GM12865 (cell line): ENCODE measurements at places on chromosomes 1 and 21.

DNA sequence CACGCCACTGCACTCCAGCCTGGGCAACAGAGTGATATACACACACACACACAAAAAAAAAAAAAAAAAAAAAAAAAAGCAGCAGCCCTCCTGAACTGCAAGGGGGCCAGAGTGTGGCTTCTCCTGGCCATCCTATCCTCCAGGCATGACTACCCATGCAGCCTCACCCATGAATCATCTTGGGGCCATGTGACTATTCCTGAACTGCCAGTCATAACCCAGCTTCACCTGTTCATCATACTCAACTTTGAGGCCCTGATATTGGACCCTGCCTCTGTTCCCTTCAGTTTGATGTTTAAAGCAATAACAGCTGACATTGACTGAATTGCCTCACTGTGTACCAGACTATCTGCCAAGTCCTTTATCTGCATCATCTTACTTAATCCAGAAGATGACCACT lies 2.8 kb upstream of the HPCAL4 start:
- no peak for DNase-seq

GRCh38 chr1:54159733-54160316 lies 7.0 kb upstream of the CDCP2 start:
- DNase-seq, result no peak

- no peak for DNase-seq
Observed at GRCh38 chr1:235806123-235806522, 60.6 kb downstream of the LYST start.

- DNase-seq, result no peak
Observed at GRCh38 chr21:16533692-16534407, 804.1 kb downstream of the USP25 start.

GRCh38 chr1:55388960-55389359 lies 173.8 kb upstream of the USP24 start:
- DNase-seq, result no peak

DNA sequence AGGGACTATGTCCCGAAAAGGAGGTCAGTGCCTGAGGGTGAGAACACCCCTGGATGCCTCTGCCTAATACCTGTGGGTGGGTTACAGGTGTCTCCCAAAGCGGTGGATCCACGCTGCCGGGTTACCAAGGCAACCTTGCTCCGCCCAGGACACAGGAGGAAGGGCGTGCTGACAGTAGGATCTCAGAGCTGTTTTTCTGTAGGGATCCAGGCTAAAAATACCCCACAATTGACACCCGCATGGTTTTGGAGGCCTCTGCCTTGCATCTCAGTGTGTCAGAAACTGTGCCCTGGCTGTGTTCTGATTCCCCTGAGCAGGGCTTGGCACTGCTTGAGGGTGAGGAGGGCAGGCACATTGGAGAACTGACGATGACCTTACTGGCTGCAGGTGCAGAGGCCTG lies 118.0 kb downstream of the IER5 start:
- no peak for DNase-seq

- peak; percentile 78 for DNase-seq
Observed at GRCh38 chr1:235160383-235160956, 580 bp downstream of the RBM34 start.

GRCh38 chr1:87202922-87203655 lies 125.6 kb upstream of the LMO4 start:
- peak; percentile 77 for DNase-seq

DNA sequence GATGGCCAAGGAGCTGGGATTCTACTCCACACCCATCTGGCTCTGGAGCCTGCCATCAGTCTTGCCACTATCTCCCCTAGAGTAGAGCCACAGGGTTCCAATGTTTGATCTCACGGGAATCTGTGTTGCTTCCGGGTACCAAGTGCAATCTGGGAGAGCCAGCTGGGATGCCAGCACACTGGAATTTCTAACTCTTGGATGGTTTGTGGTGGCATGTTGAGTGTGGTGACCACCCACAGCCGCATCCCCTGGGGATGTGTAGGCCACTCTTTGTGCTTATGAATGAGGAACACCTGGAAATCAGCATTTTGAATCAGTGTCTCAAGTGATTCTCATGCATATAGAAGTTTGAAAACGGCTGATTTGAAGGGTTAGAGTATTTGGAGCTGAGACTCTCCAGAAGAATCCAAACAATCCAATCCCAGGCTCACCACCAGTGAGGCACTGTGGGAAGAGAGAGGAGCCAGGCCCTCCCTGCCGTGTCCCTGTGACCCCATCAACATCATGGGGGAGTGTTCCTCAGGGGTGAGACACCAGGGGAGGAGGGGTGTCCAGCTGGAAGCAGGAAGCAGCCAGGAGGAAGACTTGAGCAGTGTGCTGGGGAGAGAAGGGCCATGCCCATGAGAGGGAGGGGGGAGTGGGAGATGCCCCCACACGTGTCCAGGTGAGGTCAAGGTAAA lies 13.4 kb downstream of the FBLIM1 start:
- DNase-seq, result no peak

DNA sequence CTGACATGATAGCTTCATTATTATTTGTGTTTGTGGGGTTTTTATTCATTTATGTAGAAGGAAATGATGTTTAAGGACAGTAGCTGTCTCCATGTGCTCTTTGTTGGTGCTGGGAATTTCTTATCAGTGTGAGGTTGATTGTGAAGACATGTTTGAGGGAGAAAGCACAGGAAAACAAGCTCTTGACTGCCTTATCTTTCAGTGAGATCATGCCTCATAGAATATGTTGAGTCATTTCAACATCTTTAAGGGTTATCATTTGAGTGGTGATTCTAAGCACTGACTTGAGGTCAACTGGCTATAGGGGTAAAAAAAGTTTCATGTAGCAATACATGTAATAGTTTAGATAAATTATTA lies 405.1 kb upstream of the ADAMTS5 start:
- DNase-seq, result no peak

DNA sequence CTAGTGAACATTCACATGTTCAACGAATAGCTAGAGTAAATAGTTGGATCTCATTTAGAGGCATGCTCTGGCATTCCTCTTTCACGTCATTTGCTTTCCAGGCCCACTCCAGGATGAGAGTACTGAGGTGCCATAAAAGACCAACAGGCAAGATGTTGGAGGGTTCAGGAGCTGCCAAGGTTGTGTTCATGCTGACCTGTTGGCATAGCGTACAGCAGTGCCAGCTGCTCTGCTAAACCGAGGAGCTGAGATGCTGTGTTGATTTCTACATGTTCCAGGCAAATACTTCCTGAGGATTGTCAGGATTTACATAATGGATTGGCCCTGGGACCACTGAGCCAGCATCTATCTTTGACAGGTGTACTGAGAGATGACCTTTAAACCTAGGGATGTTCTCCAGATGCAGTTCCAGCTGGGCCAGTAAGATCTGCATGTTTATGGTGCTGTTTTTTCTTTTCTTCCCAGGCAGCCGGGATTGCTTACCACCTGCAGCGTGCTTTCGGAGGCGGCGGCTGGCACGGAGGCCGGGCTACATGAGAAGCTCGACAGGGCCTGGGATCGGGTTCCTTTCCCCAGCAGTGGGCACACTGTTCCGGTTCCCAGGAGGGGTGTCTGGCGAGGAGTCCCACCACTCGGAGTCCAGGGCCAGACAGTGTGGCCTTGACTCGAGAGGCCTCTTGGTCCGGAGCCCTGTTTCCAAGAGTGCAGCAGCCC lies 66.9 kb downstream of the DISC1 start:
- no peak for DNase-seq

- no peak for DNase-seq
Observed at GRCh38 chr1:246537441-246537840, 28.6 kb downstream of the TFB2M start.

DNA sequence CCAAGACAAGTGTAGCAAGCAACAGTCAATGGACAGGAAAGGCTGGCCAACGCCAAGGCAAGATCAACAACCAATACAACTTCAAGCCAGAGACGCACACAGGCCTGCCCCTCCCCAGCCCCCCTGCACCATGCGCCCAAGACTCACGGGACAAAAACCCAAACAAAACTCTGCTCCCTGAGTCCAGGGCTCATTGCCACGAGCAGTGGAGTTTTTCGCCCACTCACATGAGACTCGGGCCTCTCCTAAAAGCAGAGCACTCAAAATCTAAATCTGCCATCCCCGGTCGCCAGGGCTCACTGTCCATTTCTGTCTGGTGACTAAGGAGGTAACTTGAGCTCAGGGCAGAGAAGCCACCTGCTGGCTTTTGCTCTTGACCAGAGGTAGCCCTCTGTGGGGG lies 174.8 kb downstream of the CLIC6 start:
- DNase-seq, result no peak

- DNase-seq, result no peak
Observed at GRCh38 chr1:192588546-192588945, 13.0 kb downstream of the RGS1 start.

GRCh38 chr1:228058949-228059633 lies 23.4 kb upstream of the ARF1 start:
- DNase-seq, result no peak

DNA sequence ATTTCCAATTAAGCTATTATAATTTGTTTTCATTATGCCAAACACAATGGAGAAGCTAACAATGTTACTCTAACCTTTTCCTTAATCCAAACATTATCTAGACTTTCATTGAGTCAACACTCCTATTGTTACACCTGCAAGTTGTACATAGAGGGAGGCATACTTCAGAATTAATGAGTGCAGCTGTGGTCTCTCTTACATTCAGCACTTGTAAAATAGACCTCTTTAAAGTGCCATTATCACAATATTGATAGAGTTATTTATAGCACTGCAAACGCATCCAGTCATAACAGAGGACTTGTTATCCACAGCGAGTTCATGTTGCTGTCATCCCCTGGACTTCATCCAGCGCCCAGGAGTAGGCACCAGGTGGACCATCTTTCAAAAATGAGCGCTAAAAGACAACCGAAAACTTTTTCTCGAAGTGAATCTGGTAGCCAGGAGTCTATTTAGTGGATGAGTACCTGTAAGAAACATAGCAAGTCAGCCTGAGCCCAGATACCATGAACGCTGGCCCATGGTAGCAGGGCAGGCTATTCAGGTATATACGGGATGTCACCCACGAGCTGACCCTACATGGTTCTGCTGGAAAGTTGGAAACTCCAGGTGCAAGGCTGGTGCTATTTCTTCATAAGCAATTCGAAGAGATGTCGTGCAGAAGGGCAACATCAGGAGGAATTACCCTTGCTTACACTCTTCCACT lies 70.6 kb upstream of the NFIA start:
- no peak for DNase-seq

GRCh38 chr1:185555743-185556142 lies 178.4 kb upstream of the HMCN1 start:
- DNase-seq, result no peak

DNA sequence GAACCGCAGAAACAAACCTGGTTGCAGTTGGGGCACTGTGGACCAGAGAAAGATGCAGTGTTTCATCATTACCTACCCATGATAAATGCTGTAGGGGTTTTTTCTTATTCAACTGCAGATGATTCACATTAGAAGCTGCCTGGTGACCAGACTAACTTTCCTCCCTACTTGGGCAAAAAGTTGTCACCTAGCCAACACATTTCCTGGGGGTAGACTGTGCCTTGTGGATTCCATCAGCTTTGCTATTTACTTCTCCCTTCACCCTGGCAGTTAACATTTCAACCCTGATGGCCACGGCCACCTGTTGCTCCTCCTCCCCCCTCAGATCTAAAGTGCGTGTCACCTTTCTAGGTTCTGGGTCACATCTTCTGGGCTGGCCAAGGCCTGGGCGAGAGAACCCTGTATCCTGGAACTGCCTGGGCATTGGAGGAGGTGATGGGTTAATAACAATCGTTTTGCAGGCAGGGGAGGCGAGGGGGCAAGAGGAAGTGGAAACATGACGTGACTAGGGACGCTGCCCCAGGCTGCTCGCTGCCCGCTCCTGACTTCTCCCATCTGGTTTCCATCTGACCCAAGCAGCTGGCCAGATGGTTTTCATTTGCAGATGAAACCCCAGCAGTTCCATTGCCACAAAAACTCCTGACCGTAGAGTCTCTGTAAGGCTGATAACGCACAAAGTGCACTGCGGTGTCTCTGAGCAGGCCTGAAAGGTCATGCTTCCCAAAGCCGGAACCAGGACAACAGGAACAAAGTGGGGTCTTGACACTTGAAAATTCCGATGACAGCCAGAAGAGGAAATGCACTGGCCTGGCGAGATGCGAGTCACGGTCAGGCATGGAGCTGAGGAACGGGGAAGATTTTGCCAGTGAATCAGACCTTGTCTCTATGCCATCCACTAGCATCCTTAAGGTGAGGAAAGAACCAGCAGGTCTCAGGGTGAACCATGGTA lies 36.6 kb downstream of the CAPZB start:
- DNase-seq, result peak; percentile 44

DNA sequence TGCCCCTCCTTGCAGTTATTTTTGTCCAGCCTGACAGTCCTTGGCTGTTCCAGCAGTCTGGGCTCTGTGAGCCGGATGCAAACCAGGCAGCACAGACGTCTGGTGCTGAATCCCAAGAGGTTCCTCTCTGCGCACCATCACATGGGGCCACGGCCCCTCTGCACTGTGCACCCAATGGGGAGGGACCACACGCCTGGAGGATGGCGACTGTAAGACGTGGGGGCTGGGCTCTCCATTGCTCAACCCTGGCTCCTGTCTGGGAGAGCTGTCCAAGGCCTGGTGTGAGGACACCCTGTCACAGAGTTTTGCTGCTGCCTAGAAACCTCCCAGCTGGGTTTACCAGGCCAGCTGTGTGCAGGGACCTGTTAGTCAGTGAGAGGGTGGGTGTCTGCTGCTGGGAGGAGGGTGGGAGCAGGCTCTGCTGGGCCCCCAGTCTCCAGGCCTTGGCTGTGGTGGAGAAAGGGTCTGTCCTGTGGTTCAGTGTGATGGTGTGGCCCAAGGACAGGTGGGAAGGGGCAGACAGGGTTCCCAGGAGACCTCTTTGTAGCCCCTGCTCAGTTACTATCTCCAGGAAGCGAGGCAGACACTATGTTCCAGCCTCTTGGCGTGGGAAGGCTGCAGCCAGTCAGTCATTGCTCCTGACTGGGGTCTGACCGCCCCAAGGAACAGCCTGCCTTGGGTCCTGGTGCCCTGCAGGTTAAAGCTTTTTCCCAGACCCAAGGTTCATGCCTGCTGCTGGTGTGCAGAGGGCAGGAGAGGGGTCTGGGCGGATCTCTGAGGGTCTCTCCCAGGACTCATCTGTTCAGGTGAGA lies 13.8 kb downstream of the HEYL start:
- no peak for DNase-seq
